ENCODE measurements at places on chromosomes 16 and 17. TPM values are rescaled to one million over a fixed set of nuclear protein-coding genes. Genes with fewer than 3 reads are reported as not detected.

- DNase-seq, result no peak
Observed at GRCh38 chr16:84614968-84615813, 2.7 kb downstream of the COTL1 start.

GRCh38 chr16:77531752-77532151 lies 96.9 kb upstream of the ADAMTS18 start:
- no peak for DNase-seq

DNA sequence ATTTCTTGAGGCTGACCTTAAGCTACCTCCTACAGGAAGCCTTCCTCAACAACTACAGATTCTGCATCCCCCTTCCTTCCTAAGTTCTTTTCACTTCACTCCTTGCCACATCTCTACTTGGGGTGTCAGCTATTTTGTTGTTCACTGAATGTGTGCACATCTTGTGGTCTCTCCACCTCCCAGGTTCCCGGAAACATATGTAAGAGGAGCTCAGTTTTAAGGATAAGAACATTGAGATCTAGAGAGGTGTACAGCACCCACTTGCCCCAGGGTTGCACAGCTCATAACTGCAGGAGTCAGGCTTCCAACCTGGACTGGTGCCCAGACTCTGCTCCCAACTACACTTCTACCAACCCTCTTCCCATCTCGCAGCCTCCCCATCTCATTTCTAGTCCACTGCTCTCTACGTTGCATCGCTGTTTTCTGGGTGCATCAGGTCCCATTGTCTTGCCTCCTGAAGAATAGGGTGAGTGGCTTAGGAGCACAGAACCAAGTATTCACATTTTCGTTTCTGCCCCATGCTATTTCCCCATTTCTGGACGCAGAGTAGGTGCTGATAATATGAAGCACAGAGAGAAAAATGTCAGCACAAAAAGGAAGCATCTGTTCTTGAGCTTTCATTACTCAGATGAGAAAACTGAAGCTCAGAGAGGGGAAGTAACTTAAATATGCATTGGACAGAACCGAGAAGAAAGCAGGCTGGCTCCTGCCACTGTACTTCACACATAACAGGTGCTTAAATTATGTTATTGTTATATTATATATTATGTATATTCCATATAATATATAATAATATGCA lies 292.0 kb upstream of the CCL2 start:
- DNase-seq, result no peak

DNA sequence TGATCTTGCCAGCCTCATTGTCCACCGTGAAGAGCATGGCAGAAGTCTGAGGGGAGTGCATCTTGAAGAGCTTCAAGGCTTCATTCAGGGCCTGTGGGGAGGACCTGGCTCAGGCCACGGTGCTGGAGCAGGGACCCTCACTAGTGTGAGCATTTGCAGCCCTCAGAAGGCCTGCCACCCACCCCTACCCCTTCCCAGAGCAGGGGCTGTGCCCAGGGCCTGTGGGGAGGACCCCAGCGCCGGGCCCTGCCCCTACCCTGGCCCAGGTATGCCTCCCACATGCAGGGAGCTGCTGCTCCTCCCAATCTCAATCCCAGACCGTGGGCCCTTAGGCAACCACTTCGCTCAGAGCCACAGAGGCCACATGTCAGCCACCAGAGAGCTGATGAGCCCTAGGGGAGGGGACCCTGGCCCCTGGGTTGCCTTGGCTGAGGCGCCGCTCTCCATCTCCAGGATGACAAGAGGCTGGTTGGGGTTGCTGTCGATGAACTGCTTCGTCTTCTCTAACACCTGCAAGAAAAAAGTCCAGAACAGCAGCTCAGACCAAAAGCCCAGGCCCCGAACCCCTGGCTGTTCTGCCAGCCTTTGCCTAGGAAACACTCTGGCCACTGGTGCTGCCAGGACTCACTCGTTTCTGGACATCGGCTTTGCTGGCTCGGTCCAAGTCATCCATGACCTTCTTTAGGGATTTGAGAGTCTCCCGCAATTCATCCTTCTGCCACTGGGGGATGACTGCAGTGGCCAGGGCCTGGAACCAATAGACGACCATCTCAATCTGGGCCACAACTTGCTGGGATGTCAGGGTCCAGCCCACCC lies 1.8 kb upstream of the EXOSC6 start:
- DNase-seq, result no peak

GRCh38 chr17:2594722-2595599 lies 1.5 kb downstream of the PAFAH1B1 start:
- no peak for DNase-seq

DNA sequence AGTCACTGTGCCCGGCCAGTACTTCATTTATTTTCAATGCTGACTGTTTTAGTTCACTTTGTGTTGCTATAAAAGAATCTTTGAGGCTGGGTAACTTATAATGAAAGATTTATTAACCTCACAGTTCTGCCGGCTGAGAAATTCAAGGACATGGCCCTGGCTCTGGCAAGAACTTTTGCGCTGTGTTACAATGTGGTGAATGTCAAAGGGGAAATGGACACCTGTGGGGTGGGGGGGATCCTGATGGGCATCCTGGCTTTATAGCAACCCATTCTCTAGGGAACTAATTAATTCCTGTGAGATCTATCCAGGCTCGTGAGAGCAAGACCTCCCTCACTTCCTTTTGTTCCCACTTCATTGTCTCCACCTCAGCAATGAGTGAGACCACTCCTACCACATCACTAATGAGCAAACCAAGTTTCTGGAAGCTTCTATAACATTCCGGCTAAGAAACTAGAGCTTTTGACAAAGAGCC lies 17.1 kb upstream of the CDH3 start:
- DNase-seq, result no peak

DNA sequence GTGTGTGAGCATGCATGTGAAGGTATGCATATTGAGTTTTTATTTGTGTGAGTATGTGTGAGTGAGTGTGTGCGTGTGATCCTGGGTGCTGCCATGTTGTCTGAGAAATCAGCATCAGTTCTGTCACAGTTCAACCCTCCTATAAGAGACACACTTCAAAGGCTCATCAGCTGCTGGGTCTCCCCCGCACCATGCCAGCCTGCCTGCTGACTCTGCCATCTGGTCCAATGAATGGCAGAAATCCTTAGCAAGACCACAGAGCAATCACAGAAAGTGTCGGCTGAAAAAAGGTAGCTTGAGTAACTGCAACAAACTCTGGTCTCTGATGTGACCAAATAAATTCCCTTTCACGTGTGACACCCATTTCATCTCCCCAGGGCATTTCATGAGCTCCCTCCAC lies 381.8 kb upstream of the MAF start:
- no peak for DNase-seq

GRCh38 chr16:65384441-65384840 lies 262.6 kb upstream of the CDH11 start:
- DNase-seq, result no peak

DNA sequence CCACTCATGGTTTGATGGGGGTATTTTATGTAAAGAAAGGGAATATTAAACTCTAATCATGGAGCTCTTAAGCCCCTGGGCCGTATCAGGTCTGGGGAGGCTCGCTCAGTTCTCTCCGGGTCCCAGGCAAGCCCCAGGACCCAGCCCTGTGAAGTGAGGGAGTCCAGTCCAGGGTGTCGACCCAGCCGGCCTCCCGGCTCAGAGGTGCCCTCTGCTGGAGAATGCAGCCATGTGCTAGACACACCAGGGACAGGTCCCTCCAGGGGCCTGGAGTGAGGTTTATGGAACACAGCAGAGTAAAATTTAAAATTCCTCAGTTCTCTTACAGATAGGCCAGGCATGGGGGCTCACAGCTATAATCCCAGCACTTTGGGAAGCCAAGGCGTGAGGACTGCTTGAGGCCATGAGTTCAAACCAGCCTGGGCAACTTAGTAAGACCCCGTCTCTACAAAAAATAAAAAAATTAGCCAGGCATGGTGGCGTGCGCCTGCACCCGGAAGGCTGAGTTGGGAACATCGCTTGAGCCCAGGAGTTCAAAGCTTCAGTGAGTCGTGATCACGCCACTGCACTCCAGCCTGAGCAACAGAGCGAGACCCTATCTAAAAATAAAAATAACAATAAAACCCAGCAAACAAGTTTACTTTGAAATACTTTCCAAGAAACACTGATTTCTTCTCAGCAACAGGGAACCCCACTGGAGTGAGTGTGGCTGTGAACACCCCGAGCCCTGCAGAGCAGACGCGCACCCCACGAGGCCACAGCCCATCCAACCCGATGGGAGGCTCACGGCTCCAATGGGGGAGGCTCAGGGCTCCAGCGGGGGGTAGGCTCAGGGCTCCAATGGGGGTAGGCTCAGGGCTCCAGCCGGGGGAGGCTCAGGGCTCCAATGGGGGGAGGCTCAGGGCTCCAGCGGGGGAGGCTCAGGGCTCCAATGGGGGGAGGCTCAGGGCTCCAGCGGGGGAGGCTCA lies 72.2 kb downstream of the ZNF778 start:
- DNase-seq, result peak; percentile 70

GRCh38 chr16:4247460-4247784 lies 5.5 kb upstream of the SRL start:
- no peak for DNase-seq

The FSCN2 gene
- total RNA-seq, result 0.48 TPM

The HAP1 gene
- 2.2 TPM for total RNA-seq

The STX1B gene
- total RNA-seq, result 1.6 TPM

The GNAO1 gene
- 0.98 TPM for total RNA-seq

The NPIPA5 gene
- total RNA-seq, result 7.2 TPM

The PYDC1 gene
- total RNA-seq, result not detected

The ATP1B2 gene
- total RNA-seq, result 0.98 TPM
